ENCODE measurements at places on chromosomes 5 and 9.
A peak's percentile ranks its signal among the peaks of the same experiment; 100 is the strongest.

- no peak for DNase-seq
Observed at GRCh38 chr5:127233590-127233989, 57.0 kb upstream of the MEGF10 start.

DNA sequence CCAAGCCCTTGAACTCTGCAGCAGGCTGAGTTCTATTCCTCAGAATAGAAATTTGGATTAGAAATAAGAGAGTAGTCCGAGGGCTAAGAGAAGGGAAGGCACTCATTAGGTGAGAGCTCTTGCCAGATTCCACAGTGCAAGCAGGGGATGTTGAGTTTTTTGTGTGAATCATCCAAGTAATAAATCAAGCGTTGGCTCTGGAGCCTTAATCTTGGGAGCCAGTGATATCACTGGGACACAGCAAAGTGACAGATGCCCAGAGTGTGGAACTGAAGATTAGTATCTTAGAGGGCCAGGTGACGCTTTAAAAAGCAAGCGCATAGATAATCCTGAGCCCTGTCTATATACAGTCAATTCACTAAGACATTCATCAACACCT, 60.3 kb downstream of the FOXD1 start:
- no peak for DNase-seq

GRCh38 chr9:98658951-98659351, 49.8 kb downstream of the GABBR2 start:
- DNase-seq, result no peak

DNA sequence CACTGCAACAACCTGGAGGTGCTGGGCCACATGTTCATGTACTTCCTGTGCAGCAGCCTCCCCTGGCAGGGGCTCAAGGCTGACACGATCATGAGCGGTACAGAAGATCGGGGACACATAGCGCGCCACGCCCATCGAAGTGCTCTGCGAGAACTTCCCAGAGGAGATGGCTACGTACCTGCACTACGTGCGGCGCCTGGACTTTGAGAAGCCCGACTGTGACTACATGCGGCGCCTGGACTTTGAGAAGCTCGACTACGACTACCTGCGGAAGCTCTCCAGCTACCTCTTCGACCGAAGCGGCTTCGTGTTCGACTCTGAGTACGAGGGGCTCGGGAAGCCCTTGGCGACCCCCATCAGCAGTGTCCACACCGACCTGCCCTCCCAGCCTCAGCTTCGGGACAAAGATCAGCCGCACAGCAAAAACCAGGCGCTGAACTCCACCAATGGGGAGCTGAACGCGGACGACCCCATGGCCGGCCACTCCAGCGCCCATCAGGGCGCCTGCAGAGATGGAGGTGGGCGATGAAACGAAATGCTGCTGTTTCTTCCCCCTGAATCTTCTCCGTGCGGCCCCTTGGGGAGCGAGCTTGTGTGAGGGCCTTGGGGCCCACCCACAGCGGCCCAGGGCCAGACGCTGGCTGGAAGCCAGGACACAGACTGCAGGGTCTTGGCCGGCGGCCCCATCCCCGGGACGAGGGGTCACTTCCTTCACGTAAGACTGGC, 56.5 kb downstream of the JAK2 start:
- DNase-seq, result no peak

DNA sequence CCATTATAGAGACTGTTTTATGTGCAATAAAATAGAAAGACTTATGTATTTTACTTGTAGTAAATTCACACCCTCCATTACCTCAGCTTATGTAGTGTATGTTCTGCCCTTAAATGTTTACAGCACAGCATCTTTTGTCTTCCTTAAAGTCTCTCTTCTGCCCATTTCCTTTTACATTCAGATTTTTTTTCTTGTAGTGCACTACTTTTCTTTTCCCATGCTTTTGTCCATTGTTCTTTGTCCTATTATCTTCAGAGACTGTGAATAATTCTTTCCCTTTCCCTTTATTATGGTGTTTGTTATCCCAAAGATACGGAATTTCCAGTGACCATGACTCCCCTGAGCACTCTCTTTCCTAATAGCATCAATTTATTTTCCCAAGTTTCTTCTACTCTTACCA, 66.1 kb upstream of the TYRP1 start:
- no peak for DNase-seq

- DNase-seq, result no peak
Observed at GRCh38 chr5:119400245-119400644, 44.4 kb downstream of the TNFAIP8 start.

DNA sequence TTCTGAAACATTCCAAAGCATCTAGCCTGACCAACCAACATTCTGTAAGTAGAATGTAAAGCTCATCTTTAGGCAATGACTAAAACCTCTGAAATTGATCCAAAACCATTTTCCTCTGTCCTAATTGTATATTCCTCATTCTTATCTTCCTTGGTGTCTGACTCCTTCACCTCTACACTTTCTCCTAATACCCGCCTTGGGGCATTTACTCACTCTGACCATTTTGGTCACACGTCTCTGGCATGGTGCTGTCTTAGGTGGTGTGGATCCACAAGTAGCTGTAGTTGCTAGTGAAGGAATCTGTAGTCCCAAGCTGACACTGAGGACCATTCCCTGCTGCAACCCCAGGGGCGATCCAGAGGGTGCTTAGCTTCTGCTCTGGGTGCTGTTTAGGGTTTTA, 40.8 kb upstream of the LMNB1 start:
- no peak for DNase-seq

- DNase-seq, result peak; percentile 64
Observed at GRCh38 chr5:76403766-76404222, 709 bp downstream of the IQGAP2 start.

GRCh38 chr5:9302218-9302617, 243.7 kb downstream of the SEMA5A start:
- DNase-seq, result no peak

- no peak for DNase-seq
Observed at GRCh38 chr9:14705079-14705478, 11.8 kb upstream of the ZDHHC21 start.

DNA sequence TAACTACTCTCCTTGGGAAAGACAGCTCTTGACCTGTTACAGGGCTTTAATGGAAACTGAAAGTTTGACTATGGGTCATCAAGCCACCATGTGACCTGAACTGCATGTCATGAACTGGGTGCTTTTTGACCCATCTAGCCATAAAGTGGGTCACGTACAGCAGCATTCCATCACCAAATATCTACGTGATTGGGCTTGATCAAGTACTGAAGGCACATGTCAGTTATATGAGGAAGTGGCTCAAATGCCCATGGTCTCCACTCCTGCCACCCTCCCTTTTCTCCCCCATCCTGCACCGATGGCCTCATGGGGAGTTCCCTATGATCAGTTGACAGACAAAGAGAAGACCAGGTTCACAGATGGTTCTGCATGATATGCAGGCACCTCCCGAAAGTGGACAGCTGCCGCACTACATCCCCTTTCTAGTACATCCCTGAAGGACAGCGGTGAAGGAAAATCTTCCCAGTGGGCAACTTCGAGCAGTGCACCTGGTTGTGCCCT, 7.3 kb upstream of the FCN1 start:
- no peak for DNase-seq

DNA sequence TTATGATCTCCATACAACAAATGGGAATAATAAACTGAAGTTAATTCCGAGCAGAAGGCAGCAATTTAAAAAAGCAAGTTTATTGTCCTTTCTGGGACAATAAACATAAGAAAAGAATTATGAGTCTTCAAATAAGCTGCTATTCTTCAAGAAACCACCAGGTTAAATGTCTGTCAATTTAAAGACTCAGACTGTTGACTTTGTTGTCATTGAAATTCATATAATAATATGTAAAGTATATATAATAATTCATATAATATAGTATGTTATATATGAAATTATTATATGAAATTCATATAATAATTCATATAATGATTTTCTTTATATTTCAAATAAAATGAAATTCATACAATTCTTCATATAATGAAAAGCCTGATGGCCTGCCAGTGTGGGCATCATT, 497.5 kb upstream of the RGMB start:
- DNase-seq, result no peak

DNA sequence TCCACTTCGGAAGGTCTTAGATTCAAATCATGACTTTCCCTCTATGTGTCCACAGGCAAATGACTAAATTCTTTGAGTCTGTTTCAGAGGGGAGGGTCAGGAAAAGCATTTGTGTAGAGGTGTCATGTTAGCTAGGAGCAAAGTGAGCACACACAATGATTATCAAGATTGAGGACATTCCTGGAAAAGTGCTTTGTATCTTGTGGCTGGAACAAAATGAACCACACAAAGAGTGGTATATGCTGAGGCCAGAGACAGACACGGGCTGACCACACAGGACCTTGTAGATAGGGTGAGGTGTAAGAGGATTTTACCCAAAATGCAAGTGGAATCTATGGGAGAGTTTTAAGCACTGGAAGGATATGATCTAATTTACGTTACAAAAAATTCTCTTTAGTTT, 245.3 kb upstream of the NMUR2 start:
- no peak for DNase-seq

GRCh38 chr9:133184971-133185370, 21.3 kb upstream of the GBGT1 start:
- peak; percentile 40 for DNase-seq

GRCh38 chr5:32805971-32806638, 95.0 kb downstream of the NPR3 start:
- DNase-seq, result no peak

DNA sequence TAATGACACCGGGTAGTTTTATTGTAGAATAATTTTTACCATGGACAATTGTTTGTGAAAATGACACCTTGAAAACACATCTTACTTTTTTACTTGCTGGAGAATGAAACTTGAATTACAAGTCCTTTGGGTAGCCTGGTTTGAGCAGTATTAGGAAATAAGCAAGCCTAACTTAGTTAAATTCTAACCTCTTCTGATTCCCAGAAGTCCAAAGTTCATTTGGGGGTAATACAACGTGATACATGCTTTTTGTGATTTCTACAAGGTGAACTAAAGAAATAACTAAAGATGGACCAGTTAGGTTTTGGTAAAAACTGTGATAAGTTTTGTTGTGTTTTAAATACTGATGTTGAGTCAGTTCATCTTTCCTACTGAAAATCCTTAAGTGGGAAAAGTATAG, 135.4 kb upstream of the DMRT1 start:
- DNase-seq, result no peak

GRCh38 chr5:133868946-133869518, 99.4 kb downstream of the C5orf15 start:
- DNase-seq, result peak; percentile 87

GRCh38 chr9:21684231-21684630, 118.2 kb upstream of the MTAP start:
- no peak for DNase-seq

DNA sequence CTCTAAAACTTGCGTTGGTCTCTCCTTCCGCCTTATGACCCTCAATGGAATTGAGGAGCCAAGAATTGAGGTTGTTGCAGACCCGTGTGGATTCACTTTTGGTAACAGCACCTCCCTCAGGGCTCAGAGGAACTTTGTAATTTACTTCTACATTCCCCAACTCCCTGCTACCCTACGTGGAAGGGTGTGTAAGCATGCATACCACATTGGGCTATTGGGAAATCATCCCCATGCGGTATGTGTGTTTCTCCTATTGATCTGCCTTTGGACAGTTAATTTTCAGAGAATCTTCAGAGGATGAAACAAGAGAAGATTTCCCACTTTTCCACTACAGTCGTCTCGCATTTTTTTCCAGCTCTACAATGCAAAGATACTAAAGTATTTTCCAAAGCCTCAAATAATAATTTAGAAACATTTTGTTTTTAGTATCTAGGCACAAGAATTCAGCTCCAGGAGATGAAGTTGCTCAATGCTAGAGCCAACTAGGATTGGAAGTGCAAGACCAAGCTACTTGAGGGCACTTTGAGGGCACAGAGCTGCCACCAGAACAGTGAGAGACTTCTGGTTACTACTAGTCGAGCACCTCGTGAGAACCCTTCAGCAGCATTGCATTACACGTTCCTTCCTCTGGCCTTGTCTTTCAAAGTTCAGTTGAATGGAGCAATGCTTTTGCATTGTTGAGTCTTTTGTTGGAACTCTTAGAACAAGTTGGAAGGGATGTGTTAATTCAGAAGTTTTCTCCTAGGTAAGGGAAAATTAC, 3.4 kb downstream of the C1QTNF3 start:
- no peak for DNase-seq

DNA sequence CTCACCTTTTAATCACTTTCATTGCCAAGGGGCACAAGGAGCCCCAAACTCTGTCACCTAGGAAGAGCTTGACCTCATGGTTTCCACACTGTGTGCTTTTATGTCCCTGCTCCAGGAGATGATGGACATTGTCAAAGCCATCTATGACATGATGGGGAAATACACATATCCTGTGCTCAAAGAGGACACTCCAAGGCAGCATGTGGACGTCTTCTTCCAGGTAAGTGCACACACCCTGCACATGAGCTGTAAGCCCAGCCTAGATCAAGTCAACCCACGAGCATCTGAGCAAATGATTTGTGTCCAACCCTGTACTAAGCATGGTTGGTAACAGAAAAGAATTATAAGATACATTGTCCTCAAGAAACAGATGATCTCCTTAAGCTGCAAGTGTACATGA, 50.8 kb upstream of the GABRP start:
- no peak for DNase-seq

DNA sequence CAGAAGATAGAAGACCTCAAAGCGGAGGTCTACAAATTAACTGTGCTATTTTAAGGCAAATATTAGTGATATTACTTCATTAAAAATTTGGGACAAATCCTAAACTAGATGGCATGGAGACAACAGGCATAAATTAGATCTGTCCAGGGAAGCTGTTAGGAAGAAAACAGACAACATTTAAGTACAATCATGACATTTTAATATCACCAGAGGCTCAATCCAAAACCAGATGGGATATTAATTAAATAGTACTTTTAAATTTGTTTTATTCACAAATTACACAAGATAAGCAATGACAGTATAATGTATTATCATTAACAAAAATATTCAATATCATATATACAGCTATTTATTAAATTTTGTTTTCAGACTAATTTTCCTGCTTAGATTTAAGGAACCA, 161.1 kb downstream of the AP3B1 start:
- DNase-seq, result no peak

GRCh38 chr9:125747053-125747764, at the start of gene PBX3:
Gene PBX3 (plus strand): TSS chr9:125747373.
- DNase-seq, result peak; percentile 79

GRCh38 chr5:140312791-140313189, 9.9 kb upstream of the PFDN1 start:
- no peak for DNase-seq

DNA sequence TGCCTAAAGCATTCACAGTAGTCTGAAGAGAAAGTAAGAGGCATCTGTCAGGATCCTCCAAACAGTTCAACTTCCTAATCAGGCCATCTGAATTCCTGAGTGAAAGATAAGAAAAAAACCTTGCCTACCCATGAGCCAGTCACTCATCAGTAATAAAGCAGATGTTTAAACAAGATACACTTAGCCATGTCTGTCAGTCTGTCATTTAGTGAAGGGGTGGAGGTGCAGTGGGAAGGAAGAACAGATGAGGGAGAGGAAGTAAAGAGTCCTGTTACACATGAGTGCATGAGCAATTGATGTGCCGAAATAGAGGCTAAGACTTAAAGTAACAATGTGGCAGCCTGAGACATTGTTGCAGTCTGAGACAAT, 29.9 kb upstream of the DMRTA1 start:
- DNase-seq, result no peak

DNA sequence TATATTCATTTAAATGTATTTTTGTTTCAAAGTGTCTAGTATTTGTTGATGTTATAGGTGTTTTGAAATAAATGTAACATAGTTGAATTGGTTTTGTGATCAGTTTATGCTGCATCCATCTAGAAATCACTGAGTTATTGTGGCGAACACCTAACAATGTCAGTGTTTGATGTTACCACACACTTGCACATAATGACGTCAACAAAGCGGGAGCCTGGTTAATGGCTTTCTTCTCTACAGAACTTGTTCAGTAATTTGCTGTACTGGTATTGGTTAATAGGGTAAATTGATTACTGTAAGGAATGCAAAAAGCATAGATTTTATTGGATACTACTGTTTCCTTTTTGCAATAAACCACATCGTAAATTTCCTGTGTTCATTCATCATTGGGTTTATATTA, 133.0 kb downstream of the ATG10 start:
- no peak for DNase-seq

Data from retina (tissue), 1 donor.